ENCODE measurements at places on chromosomes 16 and 17. TPM values are rescaled to one million over a fixed set of nuclear protein-coding genes. Genes with fewer than 3 reads are reported as not detected.

DNA sequence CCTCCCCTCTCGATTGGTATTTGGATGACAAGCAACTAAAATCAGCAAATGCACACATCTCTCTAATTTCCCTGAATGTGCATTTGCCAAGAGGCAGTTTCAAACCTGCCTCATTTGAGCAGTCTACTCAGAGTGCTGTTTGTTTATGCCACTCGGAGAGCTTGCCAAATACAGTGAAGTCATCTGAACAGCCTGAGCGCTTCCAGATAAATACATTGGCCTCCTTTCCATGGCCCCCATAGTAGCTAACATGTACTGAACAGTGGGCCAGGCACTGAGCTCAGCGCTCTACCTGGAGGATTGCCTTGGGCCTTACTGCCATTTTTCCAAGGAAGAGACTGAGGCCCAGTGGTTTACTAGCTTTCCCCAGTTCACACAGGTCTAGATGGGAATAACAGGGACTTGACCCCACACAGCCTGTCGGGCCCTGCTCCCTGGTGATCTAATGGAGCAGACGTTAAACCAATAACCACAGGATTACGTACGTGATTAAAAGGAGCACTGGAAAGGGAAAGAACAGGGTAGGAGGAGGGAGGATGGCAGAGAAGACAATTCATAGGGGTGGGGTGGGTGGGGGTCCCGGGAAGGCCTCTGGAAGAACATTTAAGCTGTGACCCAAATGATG, 18.7 kb upstream of the ANKRD40CL start:
- H3K27ac ChIP-seq, result no peak overlapping the region
- H3K36me3 ChIP-seq, result no peaks in the 10 kb centered on the region
- H3K4me3 ChIP-seq, result no peak overlapping the region
- H3K27me3 ChIP-seq, result no peaks in the 10 kb centered on the region
- peaks cover 11% of the 10 kb centered on the region for H3K4me1 ChIP-seq
- DNase-seq, result no peak

DNA sequence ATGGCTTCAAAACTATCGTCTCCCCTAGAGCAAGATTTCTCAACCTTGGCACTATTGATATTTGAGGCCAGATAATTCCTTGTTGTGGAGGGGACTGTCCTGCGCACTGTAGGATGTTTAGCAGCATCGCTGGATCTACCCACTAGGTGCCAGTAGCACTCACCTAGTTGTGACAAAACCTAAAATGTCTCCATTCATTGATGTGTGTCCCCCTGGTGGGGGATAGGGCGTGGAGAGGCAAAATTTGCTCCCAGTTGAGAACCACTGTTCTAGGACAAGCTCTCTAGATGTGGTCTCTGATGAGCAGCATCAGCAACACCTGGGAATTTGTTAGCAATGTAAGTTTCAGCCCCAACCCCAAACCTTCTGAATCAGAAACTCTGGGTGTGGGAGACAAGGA, 259.0 kb downstream of the XYLT1 start:
- peaks cover 11% of the 10 kb centered on the region for H3K4me1 ChIP-seq
- peak; percentile 28 for DNase-seq
- no peak overlapping the region for H3K27ac ChIP-seq
- H3K36me3 ChIP-seq, result no peaks in the 10 kb centered on the region

- no peak overlapping the region for H3K27ac ChIP-seq
- DNase-seq, result no peak
- no peaks in the 10 kb centered on the region for H3K4me1 ChIP-seq
- no peak overlapping the region for H3K4me3 ChIP-seq
- no peaks in the 10 kb centered on the region for H3K27me3 ChIP-seq
Observed at GRCh38 chr17:64747938-64748540, 85.9 kb upstream of the SMURF2 start.

The ZG16 gene
- total RNA-seq, result not detected

The CDR2L gene
- 0.56 TPM for total RNA-seq

The TP53TG3C gene
- not detected for total RNA-seq

- DNase-seq, result no peak
- H3K4me1 ChIP-seq, result no peaks in the 10 kb centered on the region
- peaks cover 16% of the 10 kb centered on the region for H3K36me3 ChIP-seq
- H3K27me3 ChIP-seq, result no peaks in the 10 kb centered on the region
Observed at GRCh38 chr17:32723310-32723955, 153.5 kb downstream of the MYO1D start.

- no peak overlapping the region for H3K4me3 ChIP-seq
- peaks cover 14% of the 10 kb centered on the region for H3K4me1 ChIP-seq
- H3K27me3 ChIP-seq, result peaks cover 7% of the 10 kb centered on the region
Observed at GRCh38 chr16:88983165-88983564, 6.2 kb upstream of the CBFA2T3 start.

DNA sequence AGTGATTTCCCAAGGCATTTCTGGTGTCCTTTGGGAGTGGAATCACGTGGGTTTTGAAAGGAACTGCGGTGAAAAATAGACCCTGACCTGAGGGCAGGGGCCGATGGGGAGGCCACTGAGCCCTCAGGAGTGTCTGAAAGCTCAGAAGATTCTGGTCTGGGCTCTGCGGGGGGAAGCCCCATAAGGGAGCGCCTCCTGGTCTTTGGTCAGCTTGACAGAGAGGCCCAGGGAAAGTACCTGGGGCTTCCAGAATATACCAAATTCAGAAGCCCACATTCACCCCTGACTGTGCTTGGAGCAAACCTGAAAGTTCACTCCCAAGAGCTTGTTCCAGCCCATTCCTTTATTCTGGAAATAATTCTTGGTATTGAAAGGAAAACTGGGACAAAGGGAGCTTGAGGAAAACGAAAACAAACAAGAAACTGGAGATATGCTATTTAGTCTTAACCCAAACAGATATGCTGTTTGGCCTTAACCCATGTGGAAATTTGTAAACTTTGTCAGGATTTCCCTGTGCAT, 23.2 kb upstream of the NAGLU start:
- H3K4me1 ChIP-seq, result no peaks in the 10 kb centered on the region
- H3K36me3 ChIP-seq, result no peaks in the 10 kb centered on the region
- H3K27ac ChIP-seq, result no peak overlapping the region
- H3K4me3 ChIP-seq, result no peak overlapping the region
- no peak for DNase-seq
- H3K27me3 ChIP-seq, result peaks cover 5% of the 10 kb centered on the region

GRCh38 chr16:67968400-67969253, at the start of gene SLC12A4:
TSS of gene SLC12A4 (minus strand) at chr16:67968637. CDS start at chr16:67968553, 84 bp downstream.
- peak within 1 kb of the TSS; percentile 82 for H3K4me3 ChIP-seq
- H3K4me1 ChIP-seq, result peaks cover 29% of the 10 kb centered on the region

DNA sequence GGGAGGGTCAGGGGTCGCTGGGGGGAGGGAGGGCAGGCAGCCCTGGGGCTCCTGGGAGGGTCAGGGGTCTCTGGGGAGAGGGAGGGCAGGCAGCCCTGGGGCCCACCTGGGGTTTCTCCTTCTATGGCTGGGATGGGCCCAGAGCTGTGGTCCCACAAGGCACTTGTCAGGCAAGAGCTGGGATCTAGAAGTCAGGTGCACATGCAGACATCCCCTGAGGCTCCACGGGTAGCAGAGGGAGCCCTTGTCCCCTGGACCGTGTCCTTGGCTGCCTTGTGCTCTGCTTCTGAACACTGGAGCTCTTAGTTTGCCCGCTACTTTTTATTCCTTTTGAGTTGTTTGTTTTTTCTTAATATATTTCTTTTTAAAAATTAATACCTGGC, 1.8 kb downstream of the TUBB3 start:
- no peak overlapping the region for H3K27ac ChIP-seq
- no peaks in the 10 kb centered on the region for H3K36me3 ChIP-seq
- H3K4me3 ChIP-seq, result no peak overlapping the region
- no peak for DNase-seq

The POLR3K gene
- 35.3 TPM for total RNA-seq

The TNFRSF17 gene
- not detected for total RNA-seq

GRCh38 chr16:27678955-27679354, 129.0 kb downstream of the KATNIP start:
- DNase-seq, result no peak
- no peaks in the 10 kb centered on the region for H3K4me1 ChIP-seq
- H3K36me3 ChIP-seq, result no peaks in the 10 kb centered on the region

- H3K27me3 ChIP-seq, result no peaks in the 10 kb centered on the region
- peaks cover 3% of the 10 kb centered on the region for H3K36me3 ChIP-seq
- H3K27ac ChIP-seq, result no peak overlapping the region
- DNase-seq, result no peak
- no peaks in the 10 kb centered on the region for H3K4me1 ChIP-seq
Observed at GRCh38 chr16:868386-868755, 67.8 kb upstream of the GNG13 start.
